ENCODE measurements at places on chromosomes 16 and 17.
A peak's percentile ranks its signal among the peaks of the same experiment; 100 is the strongest.

DNA sequence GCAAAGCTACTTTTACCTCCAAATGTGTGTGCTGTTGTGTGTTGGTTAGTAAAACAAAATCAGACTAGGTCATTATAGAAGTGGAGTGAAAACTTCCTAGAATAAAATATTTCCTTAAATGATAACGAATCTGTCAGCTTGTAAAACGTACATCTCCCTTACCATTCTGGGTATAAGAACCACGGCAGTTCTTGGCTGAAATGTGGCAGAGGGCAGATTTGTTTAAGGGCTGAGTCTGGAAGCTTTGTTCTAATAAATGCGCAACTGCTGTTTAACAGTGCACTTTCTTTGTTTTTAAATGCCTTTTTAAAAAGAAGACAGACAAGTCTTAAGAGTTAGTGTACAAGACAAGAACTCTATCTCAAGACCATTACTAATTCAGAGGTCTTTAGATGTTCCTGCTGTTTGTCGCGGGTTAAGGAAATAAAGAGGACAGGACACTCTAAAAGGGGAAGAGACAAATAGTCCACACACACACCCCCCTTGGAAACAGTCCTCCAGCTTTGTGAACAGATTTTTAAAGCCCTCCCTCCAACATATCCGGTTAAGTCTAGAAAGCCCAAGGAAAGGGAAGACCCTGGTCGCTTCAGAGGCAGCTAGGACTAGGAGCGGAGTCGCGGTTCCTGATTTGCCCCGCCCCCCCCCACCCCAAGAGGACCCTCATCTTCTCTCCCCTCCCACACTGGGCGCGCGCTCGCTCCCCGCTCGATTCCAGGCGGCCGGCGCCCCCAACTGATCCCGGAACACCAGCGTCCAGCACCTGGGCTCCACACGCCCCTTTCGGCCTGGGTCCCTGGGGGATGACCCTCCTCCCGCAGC lies 658 bp downstream of the SYNRG start:
- H3K27ac ChIP-seq = peak overlapping the region; percentile 88
- H3K36me3 ChIP-seq = peaks cover 16% of the 10 kb centered on the region

GRCh38 chr17:48915459-48916282 lies 7.5 kb downstream of the UBE2Z start:
- H3K27ac ChIP-seq = no peak overlapping the region
- peak; percentile 65 for DNase-seq
- no peaks in the 10 kb centered on the region for H3K27me3 ChIP-seq
- H3K4me3 ChIP-seq = no peak overlapping the region
- peaks cover 76% of the 10 kb centered on the region for H3K36me3 ChIP-seq

GRCh38 chr16:49701789-49702494 lies 154.0 kb downstream of the ZNF423 start:
- H3K4me1 ChIP-seq = no peaks in the 10 kb centered on the region
- H3K36me3 ChIP-seq = no peaks in the 10 kb centered on the region
- no peak overlapping the region for H3K4me3 ChIP-seq
- H3K27me3 ChIP-seq = peaks cover 2% of the 10 kb centered on the region
- no peak overlapping the region for H3K27ac ChIP-seq

GRCh38 chr17:73240561-73240960 lies 21.1 kb downstream of the CPSF4L start:
- no peak overlapping the region for H3K4me3 ChIP-seq
- H3K27me3 ChIP-seq = no peaks in the 10 kb centered on the region
- H3K36me3 ChIP-seq = peaks cover 29% of the 10 kb centered on the region
- no peak for DNase-seq
- peaks cover 9% of the 10 kb centered on the region for H3K4me1 ChIP-seq

DNA sequence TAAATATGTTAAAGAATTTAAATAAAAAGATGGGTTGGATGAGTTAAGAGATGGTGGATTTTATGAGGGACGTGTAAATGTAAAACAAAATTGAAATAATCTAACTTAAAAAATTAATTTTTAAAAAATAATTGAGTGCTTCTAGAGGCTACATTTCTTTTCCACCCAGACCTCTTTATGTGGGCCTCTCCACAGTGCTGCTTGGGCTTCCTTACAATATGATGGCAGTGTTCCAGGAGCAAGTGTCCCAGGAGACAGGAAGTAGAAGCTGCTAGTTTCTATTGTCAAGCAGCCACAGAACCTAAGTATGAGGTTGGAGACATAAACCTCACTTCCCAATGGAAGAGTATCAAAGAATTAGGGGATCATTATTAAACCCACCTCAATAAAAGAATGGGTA lies 205.7 kb upstream of the CPHXL start:
- H3K4me1 ChIP-seq = no peaks in the 10 kb centered on the region
- DNase-seq = no peak
- no peaks in the 10 kb centered on the region for H3K36me3 ChIP-seq
- no peak overlapping the region for H3K4me3 ChIP-seq

DNA sequence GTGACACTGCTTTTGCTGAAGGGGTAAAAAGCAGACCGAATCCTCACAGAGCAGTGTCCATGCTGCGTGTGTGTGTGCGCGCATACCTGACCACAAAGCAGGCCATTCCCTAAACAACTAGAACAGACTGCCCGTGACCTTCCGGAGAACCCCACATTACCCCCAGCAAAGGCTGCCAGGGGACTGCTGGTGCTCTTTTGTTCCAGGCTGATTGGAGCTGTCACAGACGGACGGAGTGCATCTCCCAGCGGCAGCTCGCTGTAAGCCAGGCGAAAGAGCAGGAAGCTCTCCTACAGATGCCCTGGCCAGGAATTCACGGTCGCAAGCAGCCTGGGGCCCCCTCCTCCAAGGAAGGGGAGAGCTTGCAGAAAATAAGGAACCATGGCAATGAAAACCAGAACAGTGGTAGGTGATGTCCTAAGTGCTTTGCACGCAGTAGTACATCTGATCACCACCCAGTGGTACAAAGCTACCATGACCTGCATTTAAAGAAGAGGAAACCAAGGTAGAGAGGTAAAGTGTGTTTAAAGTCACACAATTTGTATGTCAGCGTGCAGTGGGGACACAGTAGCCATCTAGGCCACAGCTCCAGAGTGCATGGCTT lies 153.4 kb upstream of the DYNLRB2 start:
- no peak overlapping the region for H3K27ac ChIP-seq
- no peaks in the 10 kb centered on the region for H3K4me1 ChIP-seq

DNA sequence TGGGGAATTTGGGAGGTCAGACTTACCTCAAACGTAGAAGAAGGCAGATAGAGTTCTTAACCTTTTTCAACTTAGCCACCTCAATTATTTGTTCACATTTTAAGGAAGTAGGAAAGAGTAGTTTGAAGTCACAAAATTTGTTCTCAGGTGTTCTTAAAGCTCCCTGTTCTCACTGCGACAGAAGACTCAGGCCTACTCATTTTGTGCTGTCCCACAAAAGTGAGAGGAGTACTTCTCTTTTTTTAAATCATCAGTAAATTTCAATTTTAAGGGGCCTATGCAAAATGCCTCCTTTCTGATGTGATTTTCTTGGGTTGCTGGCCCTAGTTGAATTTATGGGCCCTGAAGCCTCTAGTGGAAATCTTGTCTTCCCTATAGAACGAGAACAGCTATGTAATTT lies 133.4 kb downstream of the MAP2K6 start:
- H3K4me1 ChIP-seq = no peaks in the 10 kb centered on the region
- no peak overlapping the region for H3K27ac ChIP-seq
- no peak overlapping the region for H3K4me3 ChIP-seq
- no peaks in the 10 kb centered on the region for H3K36me3 ChIP-seq
- no peak for DNase-seq

DNA sequence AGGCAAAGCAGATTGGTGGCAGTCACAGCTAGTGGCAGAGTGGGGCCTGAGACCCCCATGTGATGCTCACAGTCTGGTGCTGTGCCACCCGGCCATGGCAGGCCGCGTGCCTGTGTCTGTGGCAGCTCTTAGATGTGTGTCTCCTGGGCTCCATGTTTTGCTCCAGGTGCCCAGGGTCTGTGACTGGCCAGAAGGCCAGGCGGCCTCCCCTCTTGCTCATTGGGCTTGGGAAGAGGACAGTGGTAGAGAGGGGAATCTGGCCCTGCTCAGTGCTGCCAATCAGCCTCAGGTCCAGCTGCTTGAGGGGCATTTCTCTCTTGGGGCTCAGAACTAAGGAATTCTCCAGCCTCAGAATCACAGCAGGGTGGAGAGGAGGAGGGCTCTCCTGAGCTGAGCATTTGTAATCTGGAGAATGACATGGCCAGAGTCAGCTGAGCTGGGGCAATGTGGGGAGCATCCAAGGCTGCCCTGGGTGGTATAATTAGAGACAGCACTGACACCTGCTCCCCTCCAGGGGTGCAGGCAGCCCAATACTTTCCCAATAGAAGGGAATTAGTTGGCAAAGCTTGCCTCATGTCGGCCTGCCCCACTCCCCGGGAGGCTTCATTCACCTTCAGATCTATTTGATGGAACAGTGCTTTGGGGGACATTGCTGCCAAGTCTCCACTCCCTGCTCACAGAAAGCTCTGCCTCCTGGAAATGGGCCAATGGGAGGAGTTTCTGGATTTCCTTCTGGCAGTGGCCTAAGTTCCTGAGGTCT lies 2.7 kb upstream of the LASP1NB start:
- no peaks in the 10 kb centered on the region for H3K27me3 ChIP-seq
- no peak for DNase-seq
- H3K36me3 ChIP-seq = peaks cover 25% of the 10 kb centered on the region
- H3K27ac ChIP-seq = no peak overlapping the region
- no peak overlapping the region for H3K4me3 ChIP-seq
